Natural killer cell treated with Interleukin-12 subunit alpha and Interleukin-12 subunit beta and Interleukin-15 and Interleukin-18, amount 100 ng/mL, for 72 hours (primary cell): ENCODE measurements at places on chromosomes 1 and 21.
A peak's percentile ranks its signal among the peaks of the same experiment; 100 is the strongest.

GRCh38 chr1:184576822-184577221 is 177.8 kb downstream of the EDEM3 start:
- H3K27ac ChIP-seq = no peak overlapping the region
- H3K4me3 ChIP-seq = no peak overlapping the region
- peaks cover 20% of the 10 kb centered on the region for H3K4me1 ChIP-seq
- no peak for DNase-seq
- H3K36me3 ChIP-seq = peaks cover 9% of the 10 kb centered on the region

- no peak for DNase-seq
- no peaks in the 10 kb centered on the region for H3K27me3 ChIP-seq
- H3K4me3 ChIP-seq = no peak overlapping the region
- no peak overlapping the region for H3K27ac ChIP-seq
- no peaks in the 10 kb centered on the region for H3K36me3 ChIP-seq
- H3K4me1 ChIP-seq = peaks cover 3% of the 10 kb centered on the region
These were observed 51.4 kb downstream of the ACBD3 start for GRCh38 chr1:226135059-226135651.

DNA sequence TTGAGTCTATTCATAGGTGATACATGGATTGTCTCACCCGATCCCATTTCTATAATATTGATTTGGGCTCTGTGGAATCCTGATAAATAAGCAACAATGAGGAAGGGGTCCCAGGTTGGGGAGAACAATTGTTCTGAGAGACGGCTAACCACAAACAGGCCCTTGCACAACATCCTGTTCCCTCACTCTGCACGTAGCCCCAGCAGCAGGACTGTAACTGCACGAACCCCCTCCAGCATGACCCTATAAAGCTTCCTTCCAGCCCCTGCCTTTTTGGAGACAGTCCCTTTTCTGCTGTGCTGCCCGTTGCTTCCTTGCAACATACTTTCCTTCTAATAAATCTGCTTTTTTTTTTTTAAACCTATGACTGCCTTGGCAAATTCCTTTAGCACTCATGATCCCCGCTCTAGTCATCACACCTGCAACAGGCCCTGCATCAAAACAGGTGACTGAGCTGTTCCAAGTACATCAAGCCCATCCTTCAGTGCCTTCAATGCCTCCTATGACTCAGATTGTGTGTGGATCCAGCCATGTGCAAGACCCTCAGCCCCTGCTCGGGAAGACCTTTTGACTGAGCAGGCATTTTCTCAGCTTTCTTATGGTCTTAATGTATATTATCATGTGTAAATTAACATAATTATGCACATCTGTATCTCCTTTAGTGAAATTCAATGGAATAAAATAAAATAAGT is 63.7 kb upstream of the B3GALNT2 start:
- H3K4me3 ChIP-seq = no peak overlapping the region
- peak overlapping the region; percentile 74 for H3K27ac ChIP-seq
- peaks cover 10% of the 10 kb centered on the region for H3K4me1 ChIP-seq

GRCh38 chr1:211741788-211742187 is 66.4 kb upstream of the NEK2 start:
- H3K4me3 ChIP-seq = no peak overlapping the region
- no peak overlapping the region for H3K27ac ChIP-seq
- H3K36me3 ChIP-seq = peaks cover 2% of the 10 kb centered on the region

GRCh38 chr21:32414579-32415358 is 2.3 kb downstream of the EVA1C start:
- no peaks in the 10 kb centered on the region for H3K36me3 ChIP-seq
- no peaks in the 10 kb centered on the region for H3K27me3 ChIP-seq
- H3K4me1 ChIP-seq = peaks cover 28% of the 10 kb centered on the region

DNA sequence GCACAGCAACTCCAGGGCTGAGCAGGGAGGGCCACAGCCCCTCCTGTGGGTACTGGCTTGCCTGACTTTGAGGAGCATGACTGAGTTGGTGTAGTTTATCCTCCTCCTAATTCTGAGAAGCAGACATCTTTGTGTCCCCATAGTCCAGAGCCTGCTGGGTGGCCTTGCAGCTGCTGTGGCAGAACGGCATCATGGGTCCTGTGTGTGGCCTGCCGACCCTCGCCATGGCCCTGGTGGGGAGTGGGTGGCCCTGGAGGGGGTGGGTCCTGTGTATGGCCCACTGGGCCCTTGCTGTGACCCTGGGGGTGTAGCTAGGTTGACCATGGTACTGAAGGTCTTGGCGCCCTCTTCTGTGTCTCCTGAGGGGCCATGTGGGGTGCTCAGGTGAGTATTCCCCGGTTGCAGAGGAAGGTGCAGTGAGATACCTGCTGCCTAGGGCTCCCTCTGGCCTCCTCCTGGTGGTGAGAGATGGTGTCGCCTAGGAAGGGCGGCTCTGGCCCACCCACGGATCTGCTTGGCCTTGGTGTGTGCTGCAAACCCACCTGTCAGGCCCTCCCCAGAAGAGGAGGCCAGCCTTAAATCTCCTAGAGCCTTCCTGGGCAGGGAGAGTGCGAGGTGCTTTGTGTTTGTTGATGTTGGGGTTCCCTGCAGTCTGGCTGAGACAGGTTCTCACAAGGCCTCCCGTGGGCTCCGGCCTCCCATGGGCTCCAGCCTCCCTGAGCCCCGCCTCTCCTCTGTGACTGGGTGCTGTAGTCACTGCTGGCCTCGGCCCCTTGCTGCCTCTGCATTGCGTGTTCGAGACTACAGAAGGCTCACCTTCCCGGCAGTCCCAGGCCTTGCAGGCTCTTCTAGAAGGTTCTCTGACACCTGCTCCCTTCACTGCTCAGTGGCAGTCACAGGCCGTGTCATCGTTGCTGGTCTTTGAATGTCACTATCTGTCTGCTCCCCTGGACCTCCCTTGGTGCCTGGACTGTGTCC is 7.8 kb downstream of the SNAP47 start:
- no peak for DNase-seq
- H3K27me3 ChIP-seq = no peaks in the 10 kb centered on the region
- no peak overlapping the region for H3K4me3 ChIP-seq
- no peaks in the 10 kb centered on the region for H3K36me3 ChIP-seq

GRCh38 chr1:239951511-239952140 is 140.1 kb upstream of the FMN2 start:
- DNase-seq = no peak
- H3K36me3 ChIP-seq = no peaks in the 10 kb centered on the region
- H3K4me3 ChIP-seq = no peak overlapping the region
- no peaks in the 10 kb centered on the region for H3K4me1 ChIP-seq

GRCh38 chr1:204323887-204324286 is 35.8 kb downstream of the PLEKHA6 start:
- no peak overlapping the region for H3K27ac ChIP-seq
- DNase-seq = no peak

- H3K27me3 ChIP-seq = no peaks in the 10 kb centered on the region
- peak overlapping the region; percentile 97 for H3K27ac ChIP-seq
- H3K4me3 ChIP-seq = peak overlapping the region; percentile 93
- no peak for DNase-seq
These were observed 29.2 kb downstream of the SOX13 start for GRCh38 chr1:204102029-204102611.

GRCh38 chr1:5896706-5897660 is 95.2 kb downstream of the NPHP4 start:
- H3K4me3 ChIP-seq = no peak overlapping the region
- DNase-seq = no peak
- no peaks in the 10 kb centered on the region for H3K27me3 ChIP-seq
- H3K36me3 ChIP-seq = peaks cover 15% of the 10 kb centered on the region

DNA sequence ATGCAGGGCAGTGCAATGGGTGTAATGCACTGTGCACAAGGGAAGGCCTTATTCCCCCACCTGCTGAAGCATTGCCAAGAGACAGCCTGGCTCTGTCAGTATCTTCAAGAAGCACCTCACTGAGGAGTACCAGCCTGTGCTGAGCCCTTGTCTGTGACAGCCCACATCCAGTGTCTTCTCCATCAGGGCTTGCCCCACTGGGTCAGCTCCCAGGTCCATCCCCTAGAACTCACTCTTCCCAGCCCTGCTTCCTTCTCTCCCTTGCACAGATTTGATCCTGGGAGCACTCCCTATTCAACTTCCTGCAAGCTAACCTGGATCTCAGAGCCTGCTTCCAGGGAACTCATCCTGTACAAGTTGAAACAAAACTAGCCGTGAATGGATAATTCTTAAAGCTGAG is 33.6 kb upstream of the IFNGR2 start:
- no peak overlapping the region for H3K27ac ChIP-seq
- DNase-seq = peak; percentile 51
- H3K36me3 ChIP-seq = peaks cover 22% of the 10 kb centered on the region
- H3K4me1 ChIP-seq = no peaks in the 10 kb centered on the region
- peaks cover 36% of the 10 kb centered on the region for H3K27me3 ChIP-seq

GRCh38 chr21:26849428-26850115 is 4.4 kb upstream of the ADAMTS1 start:
- no peak overlapping the region for H3K27ac ChIP-seq
- H3K4me1 ChIP-seq = peaks cover 21% of the 10 kb centered on the region
- H3K4me3 ChIP-seq = no peak overlapping the region

GRCh38 chr1:55476445-55477015 is 261.4 kb upstream of the USP24 start:
- no peak overlapping the region for H3K27ac ChIP-seq
- no peaks in the 10 kb centered on the region for H3K36me3 ChIP-seq
- peaks cover 19% of the 10 kb centered on the region for H3K27me3 ChIP-seq
- DNase-seq = no peak
- H3K4me1 ChIP-seq = no peaks in the 10 kb centered on the region

- H3K36me3 ChIP-seq = no peaks in the 10 kb centered on the region
- H3K4me3 ChIP-seq = no peak overlapping the region
- peaks cover 29% of the 10 kb centered on the region for H3K27me3 ChIP-seq
These were observed 7.6 kb upstream of the RGS16 start for GRCh38 chr1:182611787-182612186.

DNA sequence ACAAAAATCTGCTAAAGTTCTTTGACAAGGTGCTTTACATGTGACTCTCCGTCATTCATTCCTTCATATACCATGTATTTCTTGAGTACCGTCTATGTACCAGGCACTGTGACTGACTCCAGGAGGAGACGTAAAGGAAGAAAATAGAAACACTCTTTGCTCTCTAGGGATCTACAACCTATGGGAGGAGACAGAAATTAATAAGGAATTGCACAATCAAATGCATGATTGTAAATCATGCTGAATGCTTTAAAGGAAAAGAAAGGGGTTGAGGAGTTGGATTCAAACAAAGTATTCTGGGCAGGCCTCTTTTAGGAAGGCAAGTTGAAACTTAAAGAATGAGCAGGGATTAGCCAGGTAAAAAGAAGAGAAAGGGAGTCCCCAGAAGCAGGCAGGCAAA is 239.1 kb upstream of the FGGY start:
- DNase-seq = no peak
- no peak overlapping the region for H3K4me3 ChIP-seq
- H3K36me3 ChIP-seq = no peaks in the 10 kb centered on the region
- H3K27ac ChIP-seq = no peak overlapping the region

DNA sequence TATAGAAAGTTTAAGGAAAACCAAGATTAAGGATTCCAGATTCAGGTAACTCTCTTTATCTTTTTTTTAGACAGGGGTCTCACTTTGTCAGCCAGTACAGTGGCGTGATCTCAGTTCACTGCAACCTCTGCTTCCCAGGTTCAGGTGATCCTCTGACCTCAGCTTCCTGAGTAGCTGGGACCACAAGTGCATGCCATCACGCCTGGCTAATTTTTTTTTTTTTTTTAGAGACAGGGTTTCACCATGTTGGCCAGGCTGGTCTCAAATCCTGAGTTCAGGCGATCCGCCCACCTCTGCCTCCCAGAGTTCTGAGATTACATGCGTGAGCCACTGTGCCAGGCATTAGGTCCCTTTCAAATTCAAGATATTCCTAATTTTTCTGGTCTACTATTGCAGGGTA is 15.9 kb downstream of the LZIC start:
- no peak for DNase-seq
- no peaks in the 10 kb centered on the region for H3K27me3 ChIP-seq
- H3K27ac ChIP-seq = no peak overlapping the region
- no peak overlapping the region for H3K4me3 ChIP-seq

GRCh38 chr1:42130061-42130660 is 23.0 kb upstream of the GUCA2B start:
- no peak overlapping the region for H3K4me3 ChIP-seq
- DNase-seq = no peak
- H3K27me3 ChIP-seq = peaks cover 13% of the 10 kb centered on the region
- H3K27ac ChIP-seq = no peak overlapping the region

DNA sequence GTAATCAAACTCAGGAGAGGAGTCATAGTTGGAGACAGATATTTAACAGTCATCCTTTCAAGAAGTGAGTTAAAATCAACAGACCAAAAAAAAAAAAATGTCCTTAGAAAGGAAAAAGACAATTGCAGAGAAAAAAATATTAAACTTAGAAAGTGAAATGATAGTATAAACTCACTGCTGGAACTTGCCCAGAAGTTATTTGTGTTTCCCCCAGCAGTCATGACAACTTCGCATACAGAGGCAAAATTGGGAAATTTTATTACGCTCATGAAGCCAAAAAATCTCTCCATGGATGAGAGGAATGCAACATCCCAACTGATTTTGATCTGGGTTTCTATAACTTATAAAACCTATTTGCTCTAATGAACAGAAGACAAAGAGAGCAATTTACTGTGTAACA is 198.2 kb downstream of the LRRC7 start:
- H3K27ac ChIP-seq = no peak overlapping the region
- no peaks in the 10 kb centered on the region for H3K27me3 ChIP-seq
- H3K4me1 ChIP-seq = no peaks in the 10 kb centered on the region
- H3K36me3 ChIP-seq = no peaks in the 10 kb centered on the region
- DNase-seq = no peak
